ENCODE measurements at places on chromosomes 5 and 9.

- no peak for DNase-seq
These were observed 21.0 kb upstream of the TOR1B start for GRCh38 chr9:129781981-129782380.

DNA sequence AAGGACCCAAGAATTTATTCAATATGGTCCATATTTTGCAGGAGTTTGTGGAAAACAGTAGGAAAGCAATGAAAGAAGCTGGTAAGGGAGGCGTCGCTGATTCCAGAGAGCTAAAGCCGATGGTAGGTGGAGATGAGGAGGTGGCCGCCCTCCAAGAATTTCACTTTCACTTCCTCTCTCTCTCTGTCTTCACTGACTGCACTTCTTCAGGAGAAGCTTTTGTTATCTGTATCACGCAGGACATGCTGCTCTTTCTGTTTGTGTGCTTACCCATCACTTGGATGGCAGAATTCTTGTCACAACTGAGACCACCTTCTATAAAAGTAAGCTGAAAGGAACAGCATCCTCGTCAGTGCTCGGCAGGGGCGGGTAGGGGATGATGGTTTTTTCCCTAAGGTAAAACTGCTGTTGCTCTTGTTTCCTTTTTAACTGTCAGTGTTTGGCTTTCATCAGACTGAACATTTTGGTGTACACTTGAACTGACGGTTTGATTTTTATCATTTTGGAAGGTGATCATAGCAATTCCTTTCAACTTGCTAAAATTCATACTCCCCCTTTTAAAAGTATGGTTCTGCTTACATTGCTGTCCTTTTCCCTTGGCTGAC lies 62.4 kb upstream of the FSD1L start:
- DNase-seq, result peak; percentile 43

GRCh38 chr5:54281960-54282692 lies 28.2 kb downstream of the ARL15 start:
- no peak for DNase-seq

DNA sequence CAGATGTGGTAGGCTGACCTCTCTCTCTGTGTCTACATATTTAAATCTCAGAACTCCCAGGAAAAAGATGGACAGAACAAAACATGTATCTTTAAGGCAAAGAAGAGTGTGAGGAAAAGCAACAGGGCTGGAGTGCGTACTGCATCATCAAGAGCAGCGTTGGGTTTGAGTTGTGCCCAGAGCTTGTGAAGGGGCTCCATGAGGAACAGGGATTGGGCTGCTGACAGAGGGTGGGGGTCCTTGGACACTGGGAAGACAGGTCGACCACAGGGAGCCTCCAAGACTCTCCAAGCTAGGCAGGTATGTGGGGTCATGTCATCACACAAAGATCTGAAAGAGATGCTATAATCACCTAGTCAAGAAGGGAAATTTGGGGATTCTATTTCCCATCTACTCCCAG lies 309.9 kb downstream of the IRX1 start:
- DNase-seq, result no peak

- no peak for DNase-seq
These were observed 162.9 kb downstream of the ZDHHC21 start for GRCh38 chr9:14530366-14530765.
